NCI-H1417 (cell line): ENCODE measurements at places on chromosomes 2 and 18.

DNA sequence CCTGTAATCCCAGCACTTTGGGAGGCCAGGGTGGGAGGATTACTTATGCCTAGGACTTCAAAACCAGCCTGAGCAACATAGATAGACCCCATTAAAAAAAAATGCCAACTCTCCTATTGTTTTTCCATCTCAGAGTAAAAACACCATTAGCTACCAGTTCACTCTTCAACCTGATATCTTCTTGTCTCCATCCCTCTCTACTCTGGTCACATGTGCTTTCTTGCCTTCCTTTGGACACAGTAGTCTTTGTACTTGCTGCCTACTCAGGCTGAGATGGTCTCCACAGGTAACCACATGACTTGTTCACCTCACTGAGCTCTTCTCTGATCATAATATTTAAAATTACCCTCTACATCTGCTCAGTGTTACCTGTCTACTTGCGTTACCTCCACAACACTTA is 5.0 kb downstream of the MALT1 start:
- DNase-seq: no peak

GRCh38 chr2:204950695-204951346 is 405.5 kb downstream of the PARD3B start:
- no peak for DNase-seq

- DNase-seq: no peak
Measured at GRCh38 chr2:214695789-214696188, 113.7 kb downstream of the BARD1 start.

DNA sequence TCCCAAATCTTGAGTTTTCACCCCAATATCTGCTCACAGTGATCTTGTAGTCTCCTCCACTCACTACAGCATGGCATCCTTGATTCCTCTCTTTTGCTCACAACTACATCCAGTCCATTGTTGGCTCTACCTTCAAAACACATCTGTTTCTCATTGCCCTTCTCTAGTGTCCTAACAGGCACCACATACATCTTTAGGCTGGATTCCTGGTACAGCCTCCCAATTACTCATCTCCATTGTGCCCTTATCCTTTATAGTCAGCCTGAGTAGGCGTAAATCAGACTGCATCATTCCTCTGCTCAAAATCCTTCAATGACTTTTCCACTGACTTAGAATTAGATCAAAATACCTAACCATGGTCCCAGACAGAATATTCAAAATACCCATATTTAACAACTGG is 10.7 kb upstream of the TAF1B start:
- no peak for DNase-seq
